ENCODE measurements at places on chromosomes 13 and 19.

DNA sequence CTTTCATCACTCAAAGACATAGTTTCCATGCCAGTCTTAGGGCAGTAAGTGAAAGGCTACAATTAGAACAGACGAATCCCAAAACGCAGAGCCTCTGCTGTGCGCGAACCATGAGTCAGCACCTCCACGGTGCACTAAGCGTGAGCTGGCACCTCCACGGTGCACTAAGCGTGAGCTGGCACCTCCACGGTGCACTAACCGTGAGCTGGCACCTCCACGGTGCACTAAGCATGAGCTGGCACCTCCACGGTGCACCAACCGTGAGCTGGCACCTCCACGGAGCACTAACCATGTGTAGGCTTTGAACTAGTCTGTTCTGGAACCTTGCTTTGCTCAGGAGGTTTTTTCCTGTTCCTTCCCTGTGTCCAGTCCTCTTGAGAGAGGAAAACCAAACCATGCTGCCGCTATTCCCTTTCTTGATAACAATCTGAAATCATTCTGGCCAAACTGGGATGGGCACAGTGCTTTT is 120.6 kb downstream of the IRS2 start:
- DNase-seq: no peak

- DNase-seq: no peak
These were observed 129.2 kb downstream of the PAN3 start for GRCh38 chr13:28267497-28267896.

- no peak for DNase-seq
These were observed 23.8 kb upstream of the LMO7 start for GRCh38 chr13:75612354-75612753.

DNA sequence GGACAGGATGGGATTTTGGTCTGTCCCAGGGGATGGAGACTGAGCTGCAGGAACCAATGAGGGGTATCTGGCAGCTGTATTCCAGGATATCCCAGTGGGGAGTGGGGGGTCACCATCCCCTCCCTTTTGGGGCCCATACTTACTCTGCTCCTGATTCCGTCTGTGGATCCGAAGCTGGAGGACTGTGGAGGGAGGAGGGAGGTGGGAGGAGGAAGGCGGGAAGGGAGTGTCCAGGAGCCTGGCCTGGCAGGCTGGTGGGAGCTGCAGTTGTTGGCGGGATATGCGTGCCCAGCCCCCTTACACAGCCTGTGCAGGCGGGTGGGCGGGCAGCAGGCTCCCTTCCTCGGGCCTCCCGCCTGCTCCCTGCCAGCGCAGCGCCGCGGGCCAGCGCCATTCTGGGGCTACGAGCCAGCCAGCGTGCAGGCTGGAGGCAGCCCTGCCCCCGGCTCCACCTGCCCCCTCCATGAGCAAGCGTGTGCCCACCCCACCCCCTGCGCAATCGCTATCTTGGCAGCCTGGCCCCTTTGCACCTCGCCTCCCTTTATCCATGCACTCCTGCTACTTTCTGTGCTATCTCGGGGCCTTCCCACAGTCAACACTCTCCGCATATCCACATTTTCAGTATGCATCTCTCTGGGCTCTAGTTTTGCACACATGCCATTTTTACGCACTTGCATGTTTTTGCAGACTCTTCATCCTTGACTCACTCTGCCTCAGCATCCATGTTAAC is 2.8 kb downstream of the MAMSTR start:
- no peak for DNase-seq

DNA sequence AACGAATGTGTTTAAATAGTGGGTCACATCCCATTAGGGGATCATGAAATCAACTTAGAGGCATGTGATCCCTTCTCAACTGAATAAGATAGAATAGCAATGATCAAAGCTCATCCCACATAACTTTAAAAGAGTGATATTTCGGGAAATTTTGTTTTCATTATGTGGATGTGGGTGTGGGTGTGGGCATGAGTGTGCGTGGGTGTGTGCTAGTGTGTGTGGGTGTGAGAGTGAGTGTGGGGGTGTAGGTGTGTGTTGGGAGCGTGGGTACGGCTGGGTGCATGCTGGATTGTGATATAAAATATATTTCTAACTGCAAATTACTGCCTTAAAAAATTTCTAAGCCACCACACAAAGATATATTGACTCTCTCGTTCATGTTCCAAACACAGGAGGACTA is 15.9 kb downstream of the RXFP2 start:
- no peak for DNase-seq

DNA sequence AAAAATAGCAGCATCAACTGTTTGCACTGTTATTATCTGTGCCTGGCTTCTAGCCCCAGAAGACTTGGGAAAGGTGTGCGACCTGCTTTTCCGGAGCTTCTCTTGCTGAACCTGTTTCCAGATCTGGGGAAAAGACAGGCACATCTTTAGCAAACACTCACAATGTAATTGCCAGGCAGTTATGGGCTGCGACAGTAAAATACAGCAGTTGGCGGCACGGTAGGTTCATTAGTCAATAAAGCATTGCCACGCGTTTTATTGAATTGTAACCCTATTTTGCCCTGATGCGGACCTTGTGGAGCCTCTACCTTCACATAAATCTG is 223.7 kb upstream of the TSHZ3 start:
- DNase-seq: no peak

- DNase-seq: no peak
These were observed 12.1 kb upstream of the IL4I1 start for GRCh38 chr19:49908480-49909420.

GRCh38 chr19:45376045-45376724 is 5.8 kb upstream of the ERCC2 start:
- peak; percentile 57 for DNase-seq

GRCh38 chr19:13315495-13315894 is 165.3 kb downstream of the IER2 start:
- DNase-seq: no peak

- DNase-seq: no peak
These were observed 3.4 kb downstream of the CCNE1 start for GRCh38 chr19:29815231-29815630.

GRCh38 chr13:113856716-113857065 is 7.2 kb downstream of the GAS6 start:
- peak; percentile 94 for DNase-seq

DNA sequence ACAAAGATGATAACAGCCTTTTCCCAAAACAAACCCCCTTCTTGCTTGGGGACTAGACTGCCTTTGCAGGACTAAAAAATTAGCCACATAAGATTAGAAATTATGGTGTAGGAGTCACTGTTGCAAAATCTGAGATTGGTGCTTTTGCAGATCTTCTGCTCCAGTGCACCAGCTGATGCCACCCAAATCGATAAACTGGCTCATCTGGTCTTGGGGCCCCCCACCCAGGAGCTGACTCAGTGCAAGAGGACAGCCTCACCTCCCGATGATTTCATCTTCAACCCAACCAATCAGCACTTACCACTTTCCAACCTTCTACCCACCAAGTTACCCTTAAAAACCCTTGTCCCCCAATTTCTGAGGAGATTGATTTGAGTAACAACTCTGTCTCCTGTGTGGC is 47.1 kb upstream of the PEPD start:
- no peak for DNase-seq

DNA sequence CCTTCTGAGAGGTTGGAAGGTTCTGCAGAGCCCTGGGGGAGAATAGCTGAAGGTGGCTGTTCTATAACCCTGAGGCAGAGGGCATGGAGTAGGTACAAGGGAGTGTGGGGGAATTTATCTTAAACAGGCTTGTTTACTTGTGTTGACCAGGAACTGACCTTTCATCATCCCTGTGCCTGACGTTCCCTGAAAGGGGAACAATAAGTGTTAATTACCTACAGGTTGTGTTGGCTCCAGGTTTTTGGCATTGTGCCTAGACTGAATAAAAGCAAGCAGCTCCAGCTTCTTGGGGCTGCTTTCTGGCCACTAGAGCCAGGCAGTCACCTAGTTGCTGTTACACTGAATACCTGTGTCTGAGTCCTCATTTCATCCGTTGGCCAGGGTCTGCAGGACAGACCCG is 60.0 kb downstream of the ZNF627 start:
- no peak for DNase-seq

- no peak for DNase-seq
These were observed 17.5 kb upstream of the NWD1 start for GRCh38 chr19:16702123-16702522.

DNA sequence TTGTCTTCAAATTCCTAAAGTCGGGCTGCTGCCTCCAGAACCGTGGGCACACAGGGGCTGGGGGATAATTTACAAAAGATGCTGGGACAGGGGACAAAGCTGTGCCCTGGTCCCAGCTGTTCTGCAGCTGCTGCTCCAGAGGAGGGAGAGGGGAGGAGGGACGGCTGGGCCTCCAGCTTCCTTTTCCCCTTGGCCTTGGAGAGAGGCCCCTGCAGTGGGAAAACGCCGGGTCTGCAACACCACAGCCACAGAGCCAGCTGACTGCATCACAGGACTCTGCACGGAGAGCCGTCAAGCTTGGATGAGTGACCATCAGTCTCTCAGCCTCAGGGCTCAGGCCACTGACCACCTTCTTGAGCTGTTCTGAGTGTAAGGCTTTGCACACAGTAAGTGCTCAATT is 6.1 kb downstream of the DOCK6 start:
- no peak for DNase-seq

DNA sequence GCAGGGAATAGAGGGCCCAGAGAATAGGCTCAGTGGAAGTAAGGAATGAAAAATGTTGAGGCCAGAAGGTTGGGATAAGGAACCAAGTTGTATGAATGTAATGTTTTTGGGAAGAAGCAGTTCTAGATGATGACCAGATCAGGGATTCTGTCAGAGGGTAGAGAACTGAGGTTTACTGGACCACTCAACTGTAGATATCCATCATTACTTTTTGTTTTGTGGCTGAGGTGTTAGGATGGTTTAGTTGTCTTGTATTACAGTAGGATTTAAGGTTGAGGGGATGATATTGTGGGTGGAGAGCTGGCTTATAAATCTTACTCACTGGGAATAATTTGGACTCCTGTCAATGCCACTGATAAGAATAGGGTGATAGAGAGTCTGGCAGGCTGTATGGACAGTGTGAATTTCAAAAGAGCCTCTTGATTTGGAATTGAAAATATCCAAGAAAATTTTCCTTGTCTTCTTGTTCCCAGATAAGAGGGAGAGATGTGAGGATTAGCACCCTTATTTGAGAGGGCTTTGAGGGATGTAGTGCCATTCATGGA is 22.6 kb downstream of the NDFIP2 start:
- no peak for DNase-seq

- no peak for DNase-seq
These were observed 71.2 kb downstream of the MYO16 start for GRCh38 chr13:108700422-108701170.

GRCh38 chr13:102900193-102900608 is 54.4 kb downstream of the ERCC5 start:
- no peak for DNase-seq

GRCh38 chr13:32880636-32881035 is 135.6 kb upstream of the KL start:
- no peak for DNase-seq

DNA sequence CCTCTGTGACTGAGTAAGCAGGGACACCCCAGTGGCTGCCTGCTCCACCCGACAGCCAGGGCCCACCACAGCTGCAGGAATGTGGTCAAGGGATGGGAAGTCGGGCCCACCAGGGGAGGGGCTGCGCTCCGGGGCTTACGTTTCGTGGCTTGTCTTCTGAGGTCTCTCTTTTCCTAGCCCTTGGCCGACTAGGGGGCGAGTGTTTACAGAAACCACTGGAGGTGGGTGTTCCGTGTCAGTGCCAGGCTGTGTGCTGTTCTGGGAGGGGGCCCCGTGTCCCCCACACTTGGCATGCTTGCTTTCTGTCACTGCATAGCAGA is 4.5 kb downstream of the ADAT3 start:
- DNase-seq: no peak

DNA sequence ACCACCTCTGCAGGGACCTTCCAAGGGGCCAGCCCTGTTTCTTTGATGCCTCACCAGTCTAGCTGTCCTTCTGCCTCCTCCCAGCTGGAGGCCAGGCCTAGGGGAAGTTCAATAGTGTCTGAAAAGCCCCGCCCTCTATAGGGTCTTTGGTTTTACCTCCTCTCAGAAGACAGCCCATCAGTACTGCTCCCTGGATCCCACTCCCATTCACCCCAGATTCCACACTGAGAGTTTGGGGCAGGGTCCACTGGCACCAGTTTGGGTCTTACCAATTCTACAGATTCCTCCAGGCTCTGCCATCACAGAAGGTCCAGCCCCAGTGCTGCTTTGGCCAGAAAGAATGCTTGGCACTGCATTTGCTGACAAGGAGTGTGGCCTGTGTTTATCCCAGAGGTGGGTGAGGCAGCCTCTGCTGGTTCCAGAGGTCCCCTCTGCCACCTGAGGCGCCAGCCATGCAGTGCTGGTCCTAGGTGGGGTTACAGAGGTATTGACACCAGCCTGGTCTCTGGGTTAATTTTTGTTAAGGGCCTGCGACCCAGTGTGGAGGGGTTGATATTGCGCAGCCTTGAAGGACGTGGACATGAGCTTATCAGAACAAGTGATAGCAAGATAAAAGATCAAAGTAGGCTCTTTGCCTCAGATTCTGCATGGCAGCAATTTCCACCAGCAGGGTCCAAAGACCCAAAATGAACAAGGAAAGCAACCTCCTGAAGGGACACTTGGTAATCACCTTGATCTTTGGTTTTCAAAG is 41.4 kb upstream of the IGSF23 start:
- no peak for DNase-seq

- DNase-seq: no peak
These were observed 49.3 kb upstream of the SPACA7 start for GRCh38 chr13:112326821-112327370.

- DNase-seq: no peak
These were observed 122.3 kb upstream of the RNF113B start for GRCh38 chr13:98299235-98299965.

- DNase-seq: no peak
These were observed 67.3 kb upstream of the MED4 start for GRCh38 chr13:48162217-48162616.

- DNase-seq: peak; percentile 54
These were observed 19.9 kb downstream of the TINCR start for GRCh38 chr19:5547881-5548280.

GRCh38 chr19:48346191-48346590 is 17.5 kb downstream of the TMEM143 start:
- no peak for DNase-seq

GRCh38 chr19:36244066-36244465 is 29.2 kb downstream of the ZNF146 start:
- no peak for DNase-seq

All from H54 (cell line).